ENCODE measurements at places on chromosomes 6 and 20. TPM values are rescaled to one million over a fixed set of nuclear protein-coding genes. Genes with fewer than 3 reads are reported as not detected.

HSPA12B gene
- not detected for polyA plus RNA-seq

- H3K27ac ChIP-seq = no peak overlapping the region
- H3K4me1 ChIP-seq = no peaks in the 10 kb centered on the region
- no peaks in the 10 kb centered on the region for H3K36me3 ChIP-seq
- H3K4me3 ChIP-seq = no peak overlapping the region
Observed at GRCh38 chr20:57611586-57612311, 8.5 kb downstream of the ZBP1 start.

GRCh38 chr20:3812975-3813847 is 7.1 kb upstream of the AP5S1 start:
- H3K36me3 ChIP-seq = no peaks in the 10 kb centered on the region
- H3K4me1 ChIP-seq = peaks cover 14% of the 10 kb centered on the region
- H3K27ac ChIP-seq = peak overlapping the region; percentile 47
- DNase-seq = no peak

CPNE5 gene
- 0.10 TPM for polyA plus RNA-seq

OR2J3 gene
- polyA plus RNA-seq = not detected

- H3K4me3 ChIP-seq = no peak overlapping the region
- H3K27ac ChIP-seq = no peak overlapping the region
- no peaks in the 10 kb centered on the region for H3K36me3 ChIP-seq
- no peaks in the 10 kb centered on the region for H3K27me3 ChIP-seq
- no peak for DNase-seq
Observed at GRCh38 chr6:152625213-152625612, 11.9 kb downstream of the SYNE1 start.

- H3K27me3 ChIP-seq = no peaks in the 10 kb centered on the region
- no peak overlapping the region for H3K4me3 ChIP-seq
- H3K4me1 ChIP-seq = no peaks in the 10 kb centered on the region
- no peak for DNase-seq
- H3K27ac ChIP-seq = no peak overlapping the region
Observed at GRCh38 chr6:159997498-159998101, 28.7 kb downstream of the IGF2R start.

INSM1 gene
- not detected for polyA plus RNA-seq

DNA sequence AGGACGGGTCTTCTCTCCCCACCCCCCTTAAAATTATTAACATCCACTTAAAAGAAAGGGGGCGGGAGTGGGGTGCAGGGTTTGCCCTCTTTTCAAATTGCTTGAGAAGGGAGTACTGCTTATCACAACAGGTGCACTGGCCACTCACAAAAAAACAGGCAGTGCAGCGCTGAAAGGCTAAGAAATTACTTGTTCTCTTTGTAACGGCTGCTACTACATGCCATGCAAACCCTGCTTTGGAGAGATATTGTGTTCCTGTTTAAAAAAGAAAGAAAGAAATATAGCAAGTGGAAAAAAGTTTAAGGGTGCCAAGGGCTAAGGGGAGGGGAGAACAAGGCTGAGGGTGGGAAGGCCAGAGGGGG is 312.7 kb upstream of the JARID2 start:
- H3K27ac ChIP-seq = no peak overlapping the region
- no peak overlapping the region for H3K4me3 ChIP-seq
- H3K4me1 ChIP-seq = no peaks in the 10 kb centered on the region
- H3K27me3 ChIP-seq = no peaks in the 10 kb centered on the region
- no peak for DNase-seq

BCKDHB gene
- 11.2 TPM for polyA plus RNA-seq

DNA sequence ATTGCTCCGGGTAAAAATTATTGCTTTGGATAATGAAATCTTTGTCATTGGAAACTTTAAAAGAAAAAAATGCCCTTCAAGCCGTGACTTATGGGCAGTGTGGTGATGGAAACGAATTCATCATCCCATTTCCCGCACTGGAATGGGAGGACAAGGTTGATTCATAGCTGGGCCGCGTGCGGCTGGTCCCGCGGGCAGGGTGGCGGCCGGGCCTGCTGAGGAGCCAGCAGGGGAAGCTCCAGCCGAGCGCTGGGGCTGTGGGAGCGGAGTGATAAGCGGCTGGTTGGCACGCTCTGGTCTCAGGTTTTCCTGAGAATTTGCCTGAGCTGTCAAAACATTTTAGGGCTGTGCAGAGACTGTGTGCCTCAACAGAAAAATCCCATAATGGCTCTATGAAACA is 351.7 kb downstream of the CDC5L start:
- no peak overlapping the region for H3K27ac ChIP-seq
- no peak overlapping the region for H3K4me3 ChIP-seq
- peaks cover 10% of the 10 kb centered on the region for H3K4me1 ChIP-seq
- DNase-seq = no peak
- H3K27me3 ChIP-seq = peaks cover 28% of the 10 kb centered on the region

BTNL2 gene
- not detected for polyA plus RNA-seq

DNA sequence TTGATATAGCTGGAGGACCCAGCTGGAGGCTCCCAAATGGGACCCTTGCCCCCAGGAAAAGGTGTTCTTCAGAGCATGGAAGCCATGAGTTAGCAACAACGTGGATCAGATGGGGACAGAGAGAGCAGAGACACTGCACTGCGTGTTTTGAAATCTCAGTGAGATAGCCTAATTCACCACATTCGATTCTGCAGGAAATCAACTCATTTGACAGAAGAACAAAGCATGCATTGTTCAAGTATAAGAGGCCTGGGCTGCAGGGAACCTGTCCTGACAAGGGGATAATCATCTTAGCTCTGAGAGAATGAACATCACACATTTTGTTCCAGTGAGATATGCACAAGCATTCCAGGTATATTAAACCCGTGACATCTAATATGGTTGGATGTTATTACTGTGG is 450.2 kb downstream of the CDH26 start:
- H3K4me3 ChIP-seq = no peak overlapping the region
- DNase-seq = no peak
- no peak overlapping the region for H3K27ac ChIP-seq
- H3K36me3 ChIP-seq = no peaks in the 10 kb centered on the region
- no peaks in the 10 kb centered on the region for H3K27me3 ChIP-seq

GRCh38 chr6:105278813-105279212 is 99.0 kb upstream of the POPDC3 start:
- peaks cover 23% of the 10 kb centered on the region for H3K36me3 ChIP-seq
- H3K27ac ChIP-seq = no peak overlapping the region
- no peaks in the 10 kb centered on the region for H3K4me1 ChIP-seq
- no peaks in the 10 kb centered on the region for H3K27me3 ChIP-seq
- DNase-seq = no peak

GRCh38 chr6:37916675-37917074 is 97.1 kb downstream of the ZFAND3 start:
- peaks cover 2% of the 10 kb centered on the region for H3K36me3 ChIP-seq
- no peak for DNase-seq
- no peak overlapping the region for H3K27ac ChIP-seq
- H3K4me3 ChIP-seq = no peak overlapping the region
- peaks cover 12% of the 10 kb centered on the region for H3K4me1 ChIP-seq

- no peak for DNase-seq
- H3K27ac ChIP-seq = no peak overlapping the region
- peaks cover 3% of the 10 kb centered on the region for H3K4me1 ChIP-seq
- H3K36me3 ChIP-seq = peaks cover 52% of the 10 kb centered on the region
Observed at GRCh38 chr6:157186785-157187181, 136.5 kb downstream of the TMEM242 start.

ERVFRD-1 gene
- polyA plus RNA-seq = not detected

GRCh38 chr6:114997813-114998292 is 655.0 kb upstream of the HS3ST5 start:
- no peaks in the 10 kb centered on the region for H3K27me3 ChIP-seq
- H3K4me1 ChIP-seq = no peaks in the 10 kb centered on the region
- H3K27ac ChIP-seq = no peak overlapping the region
- no peak overlapping the region for H3K4me3 ChIP-seq
- no peak for DNase-seq
- no peaks in the 10 kb centered on the region for H3K36me3 ChIP-seq

GRCh38 chr6:782141-782540 is 89.2 kb upstream of the EXOC2 start:
- H3K27me3 ChIP-seq = peaks cover 20% of the 10 kb centered on the region
- no peak for DNase-seq
- no peaks in the 10 kb centered on the region for H3K4me1 ChIP-seq
- no peak overlapping the region for H3K27ac ChIP-seq

DNA sequence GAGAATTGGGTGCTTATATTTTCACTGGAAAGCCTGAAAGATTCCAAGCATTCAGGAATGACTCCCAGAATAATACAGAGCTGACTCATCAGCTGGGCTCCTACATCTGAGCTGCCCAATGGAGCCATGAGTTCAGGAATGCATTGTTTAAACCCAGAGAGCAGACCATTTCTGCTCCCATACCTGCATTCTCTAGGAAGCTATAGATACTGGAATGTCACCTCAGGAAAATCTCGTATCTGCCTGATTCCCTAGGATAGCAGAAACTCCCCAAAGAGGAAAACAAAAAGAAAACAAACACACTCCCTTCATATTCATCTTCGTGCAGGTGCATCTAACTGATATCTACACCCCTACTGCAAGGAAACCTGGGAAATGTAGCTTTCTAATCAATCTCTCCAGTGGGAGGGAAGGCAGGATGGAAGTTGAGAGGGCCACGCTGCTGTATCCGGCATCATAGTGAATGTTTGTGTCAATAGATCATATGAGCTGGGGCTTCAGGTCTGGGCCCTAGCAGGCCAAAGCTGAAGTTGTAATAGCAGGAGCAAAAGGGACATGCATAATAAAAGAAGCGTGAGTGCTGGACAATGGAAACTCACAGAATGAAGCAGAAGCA is 8.2 kb upstream of the SLC2A12 start:
- DNase-seq = peak; percentile 79
- no peaks in the 10 kb centered on the region for H3K27me3 ChIP-seq
- no peak overlapping the region for H3K4me3 ChIP-seq
- peaks cover 24% of the 10 kb centered on the region for H3K4me1 ChIP-seq

FKBP1A gene
- polyA plus RNA-seq = 513 TPM

GRCh38 chr6:139820210-139820609 is 445.8 kb upstream of the CITED2 start:
- peak; percentile 81 for DNase-seq
- no peaks in the 10 kb centered on the region for H3K36me3 ChIP-seq
- H3K27ac ChIP-seq = no peak overlapping the region
- no peak overlapping the region for H3K4me3 ChIP-seq
- no peaks in the 10 kb centered on the region for H3K27me3 ChIP-seq
- H3K4me1 ChIP-seq = 0 out of 2 replicates have a peak, but pooled peaks cover 2% of the 10 kb centered on the region

- H3K4me3 ChIP-seq = no peak overlapping the region
- no peak for DNase-seq
- no peaks in the 10 kb centered on the region for H3K36me3 ChIP-seq
- no peak overlapping the region for H3K27ac ChIP-seq
- no peaks in the 10 kb centered on the region for H3K27me3 ChIP-seq
Observed at GRCh38 chr6:40526036-40526435, 61.1 kb downstream of the LRFN2 start.

- no peaks in the 10 kb centered on the region for H3K36me3 ChIP-seq
- no peaks in the 10 kb centered on the region for H3K4me1 ChIP-seq
- peaks cover 3% of the 10 kb centered on the region for H3K27me3 ChIP-seq
- no peak overlapping the region for H3K27ac ChIP-seq
- DNase-seq = no peak
Observed at GRCh38 chr20:1524004-1524403, 32.8 kb upstream of the SIRPB2 start.

DNA sequence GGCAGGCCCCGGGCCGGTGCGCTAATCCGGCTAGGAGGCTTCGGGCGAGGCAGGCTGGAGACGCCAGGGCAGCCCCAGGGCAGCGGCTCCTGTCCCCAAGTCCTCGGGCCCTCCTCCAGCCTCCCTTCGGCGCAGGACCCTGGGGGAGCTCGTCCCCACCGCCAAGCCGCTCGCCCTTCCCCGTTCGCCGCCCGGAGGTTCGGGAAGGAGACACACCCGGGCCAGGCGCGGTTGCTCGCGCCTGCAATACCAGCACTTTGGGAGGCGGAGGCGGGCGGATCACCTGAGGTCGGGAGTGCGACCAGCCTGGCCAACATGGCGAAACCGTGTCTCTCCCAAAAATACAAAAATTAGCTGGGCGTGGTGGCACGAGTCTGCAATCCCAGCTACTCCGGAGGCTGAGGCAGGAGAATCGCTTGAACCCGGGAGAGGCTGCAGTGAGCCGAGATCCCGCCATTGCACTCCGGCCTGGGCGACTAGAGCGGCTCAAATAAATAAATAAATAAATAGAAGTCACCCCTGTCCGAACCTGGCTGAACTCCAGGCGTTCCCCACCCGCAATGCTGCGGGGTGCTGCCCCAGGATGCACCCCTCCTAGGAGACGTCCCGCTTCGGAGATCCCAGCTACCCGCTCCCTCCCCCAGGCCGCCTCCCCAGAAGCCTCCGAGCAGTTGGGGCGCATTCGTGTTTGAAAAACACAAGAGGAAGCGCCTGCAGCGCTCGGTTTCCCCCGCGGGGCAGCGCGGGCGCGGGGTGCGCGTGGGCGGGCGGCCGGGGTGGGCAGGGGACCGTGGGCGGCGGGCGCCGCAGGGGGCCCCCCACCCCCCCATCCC is 27.5 kb downstream of the SERPINB9 start:
- peaks cover 19% of the 10 kb centered on the region for H3K4me1 ChIP-seq
- H3K4me3 ChIP-seq = no peak overlapping the region
- H3K27ac ChIP-seq = no peak overlapping the region
- H3K27me3 ChIP-seq = no peaks in the 10 kb centered on the region
- H3K36me3 ChIP-seq = no peaks in the 10 kb centered on the region

GRCh38 chr20:57826666-57827287 is 117.0 kb upstream of the PMEPA1 start:
- H3K4me3 ChIP-seq = no peak overlapping the region

- peak; percentile 79 for DNase-seq
- H3K36me3 ChIP-seq = no peaks in the 10 kb centered on the region
- H3K4me3 ChIP-seq = no peak overlapping the region
- H3K27ac ChIP-seq = peak overlapping the region; percentile 49
Observed at GRCh38 chr6:133764008-133764753, 124.7 kb upstream of the TCF21 start.

DNA sequence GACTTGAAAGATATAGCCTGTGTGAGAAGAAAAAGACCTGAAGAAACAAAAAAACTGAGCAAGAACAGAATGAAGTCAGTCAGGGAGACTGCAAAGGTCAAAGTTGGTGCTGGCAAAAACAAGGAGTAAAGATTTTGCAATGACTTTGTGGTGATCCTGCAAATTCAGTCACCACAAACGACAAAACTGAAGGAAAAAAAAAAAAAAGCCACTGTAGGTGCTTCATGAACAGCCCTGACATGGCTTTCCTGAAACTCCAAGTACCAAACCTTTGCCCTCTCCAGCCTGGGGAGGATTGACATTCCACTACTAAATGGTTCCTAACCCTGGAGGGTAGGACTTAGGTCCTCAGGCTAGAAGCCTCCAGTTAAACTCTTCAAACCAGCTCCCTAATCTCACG is 114.7 kb upstream of the BEND3 start:
- no peaks in the 10 kb centered on the region for H3K27me3 ChIP-seq
- H3K36me3 ChIP-seq = no peaks in the 10 kb centered on the region

Measured in IMR-90 (cell line).